SK-MEL-5 (cell line): ENCODE measurements at places on chromosomes 12 and 14. TPM values are rescaled to one million over a fixed set of nuclear protein-coding genes. Genes with fewer than 3 reads are reported as not detected.
A peak's percentile ranks its signal among the peaks of the same experiment; 100 is the strongest.

- DNase-seq, result no peak
Observed at GRCh38 chr14:59150990-59151389, 37.5 kb upstream of the DAAM1 start.

- DNase-seq, result no peak
Observed at GRCh38 chr12:16163901-16164300, 113.6 kb downstream of the SLC15A5 start.

DNA sequence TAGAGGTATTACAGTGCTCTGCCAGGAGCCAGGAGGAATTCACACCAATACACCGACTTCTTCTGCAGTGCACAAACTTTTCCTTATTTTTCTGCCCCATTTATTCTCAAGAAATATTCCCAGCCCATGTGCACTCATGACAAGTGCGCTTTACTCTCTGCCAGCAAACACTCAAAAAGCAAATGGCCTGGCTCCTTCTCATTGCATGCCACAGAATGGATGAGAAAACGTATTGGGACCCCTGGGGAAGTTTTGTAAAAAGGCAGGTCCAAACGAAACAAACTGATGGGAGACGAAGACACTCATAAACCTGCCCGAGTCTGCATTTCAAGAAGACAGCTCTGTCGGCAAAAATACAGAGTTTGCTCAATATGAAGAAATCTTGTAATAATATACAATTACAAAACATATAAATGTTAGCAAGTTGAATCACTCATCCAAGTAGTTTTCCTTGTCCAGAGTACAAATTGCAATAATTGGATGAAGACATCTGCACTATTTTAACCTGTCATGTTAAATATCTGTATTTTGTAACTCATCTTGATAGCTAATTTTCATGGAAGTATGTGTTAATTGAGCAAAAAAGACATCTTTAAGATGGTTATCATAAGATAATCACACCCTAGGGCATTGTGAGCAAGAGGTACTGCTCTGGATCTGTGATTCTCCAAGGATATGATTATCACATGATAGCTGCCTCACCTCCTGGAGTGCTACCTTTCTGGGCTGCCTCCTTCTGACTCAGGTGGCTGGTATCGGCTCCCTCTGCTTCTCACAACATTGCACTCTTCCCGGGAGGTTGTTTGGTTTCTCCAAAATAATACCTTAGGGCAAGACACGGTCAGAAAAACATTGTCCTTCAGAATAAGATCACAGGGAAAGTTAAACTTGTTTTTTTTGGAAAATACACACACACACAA is 260.8 kb upstream of the G2E3 start:
- no peak for DNase-seq

DNA sequence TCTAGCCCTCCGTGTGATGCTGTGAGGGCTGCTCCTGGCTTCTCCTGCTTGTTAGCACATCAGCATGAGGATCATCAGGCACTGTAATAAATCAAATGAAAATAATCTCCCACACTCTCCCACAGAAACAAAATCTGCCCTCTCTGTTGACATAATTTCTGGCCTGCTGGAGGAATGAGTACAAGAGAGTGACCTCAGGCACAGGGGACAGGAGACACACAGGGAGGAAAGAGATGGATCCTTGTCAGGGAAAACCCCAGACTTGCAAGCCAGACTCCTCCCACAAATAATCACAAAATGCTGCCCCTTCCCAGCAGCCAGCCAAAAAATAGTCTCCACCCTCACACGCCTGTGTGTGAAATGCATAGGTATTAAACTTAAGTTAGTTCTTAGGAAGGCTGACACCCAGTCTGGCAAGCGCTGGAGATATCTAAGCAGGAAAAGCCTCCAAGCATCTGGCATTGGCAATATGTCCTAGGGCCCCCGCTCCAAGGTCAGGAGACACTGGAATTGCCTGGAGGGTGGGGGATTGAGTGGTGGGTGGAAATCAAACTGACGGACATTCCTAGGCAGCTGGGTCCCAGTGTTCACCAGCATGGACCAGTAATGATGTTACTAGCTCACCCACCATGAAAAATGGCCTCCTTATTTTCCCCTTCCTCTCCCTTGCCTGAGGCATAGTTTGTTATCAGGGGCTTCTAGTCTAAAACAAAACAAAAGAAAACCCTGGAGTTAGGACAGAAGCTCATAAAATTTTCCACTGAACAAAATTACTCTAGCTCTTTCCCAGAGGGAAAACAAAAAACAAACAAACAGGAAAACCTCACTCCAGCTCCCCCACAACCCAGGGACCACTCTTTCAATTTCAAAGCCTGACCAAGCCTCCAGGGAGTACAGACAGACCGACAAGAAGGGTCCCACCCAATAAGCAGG is 22.0 kb downstream of the SMUG1 start:
- no peak for DNase-seq

GRCh38 chr12:108784270-108784669 is 53.0 kb upstream of the CORO1C start:
- DNase-seq, result no peak

GRCh38 chr14:102999227-102999895 is 58.0 kb downstream of the CDC42BPB start:
- DNase-seq, result no peak

- DNase-seq, result no peak
Observed at GRCh38 chr14:102805371-102805891, 28.2 kb downstream of the TRAF3 start.

DNA sequence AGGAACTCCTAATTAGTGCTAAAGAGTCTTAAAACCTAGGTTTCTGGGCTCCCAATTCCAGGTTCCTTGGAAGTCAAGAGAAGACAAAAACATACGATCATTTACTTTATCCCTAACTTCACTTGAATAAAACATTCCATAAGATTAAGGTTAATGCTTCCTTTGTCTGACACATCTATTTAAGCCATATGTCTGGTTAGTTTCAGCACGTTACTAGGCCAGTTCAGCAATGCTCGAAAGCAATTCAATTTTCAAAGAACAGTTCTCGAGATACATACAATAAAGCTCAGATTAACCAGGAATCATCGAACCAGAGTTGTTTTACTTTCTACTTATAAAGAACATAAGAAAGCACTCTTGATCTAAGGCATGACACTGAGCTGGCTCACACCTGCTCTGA is 68.0 kb upstream of the POC1B start:
- no peak for DNase-seq

DNA sequence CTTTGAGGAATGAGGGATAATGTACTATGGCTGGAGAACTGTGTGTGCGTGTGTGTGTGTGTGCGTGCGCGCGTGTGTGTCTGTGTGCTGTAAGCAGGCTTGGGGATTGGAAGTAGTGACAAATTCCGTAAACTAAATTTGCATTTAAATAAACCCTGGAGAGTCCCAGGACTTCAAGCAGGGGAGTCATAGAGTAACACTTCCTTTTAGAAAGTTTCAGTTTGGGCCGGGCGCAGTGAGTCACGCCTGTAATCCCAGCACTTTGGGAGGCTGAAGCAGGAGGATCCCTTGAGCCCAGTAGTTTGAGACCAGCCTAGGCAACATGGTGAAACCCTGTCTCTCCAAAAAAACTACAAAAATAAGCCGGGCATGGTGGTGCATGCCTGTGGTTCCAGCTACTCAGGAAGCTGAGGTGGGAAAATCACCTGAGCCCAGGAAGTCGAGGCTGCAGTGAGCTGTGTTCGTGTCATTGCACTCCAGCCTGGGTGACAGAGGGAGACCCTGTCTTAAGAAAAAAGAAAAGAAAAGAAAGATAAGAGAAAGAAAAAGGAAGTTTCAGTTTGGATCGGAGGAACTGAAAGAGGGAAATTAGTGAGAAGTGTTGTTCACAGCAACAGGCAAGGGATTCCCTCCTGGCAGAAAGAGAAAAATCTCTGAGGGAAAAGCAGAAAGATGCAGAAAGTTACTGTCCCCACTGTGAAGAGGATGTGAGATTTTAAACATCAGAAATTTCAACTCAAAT is 222.7 kb upstream of the SOX5 start:
- DNase-seq, result no peak

DNA sequence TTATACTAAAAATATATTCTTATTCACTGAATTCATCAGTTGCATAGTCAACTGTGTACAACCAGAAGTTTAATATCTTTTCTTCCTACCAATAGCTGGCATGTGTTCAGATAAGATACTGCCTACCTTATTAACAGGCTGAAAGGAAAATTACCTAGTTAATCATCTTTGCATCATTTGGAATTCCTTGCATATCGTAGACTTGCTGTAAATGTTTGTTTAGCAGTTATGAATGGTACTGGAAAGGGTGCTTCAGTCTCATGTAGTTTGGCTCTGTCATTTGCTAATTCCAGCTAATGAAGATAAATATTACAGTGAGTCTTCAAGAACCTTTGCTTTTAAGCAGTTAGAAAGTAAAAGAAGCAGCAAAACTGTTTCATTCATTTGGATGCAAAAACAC is 84.4 kb downstream of the PPHLN1 start:
- no peak for DNase-seq

GRCh38 chr12:13311551-13311950 is 115.0 kb downstream of the EMP1 start:
- no peak for DNase-seq

DNA sequence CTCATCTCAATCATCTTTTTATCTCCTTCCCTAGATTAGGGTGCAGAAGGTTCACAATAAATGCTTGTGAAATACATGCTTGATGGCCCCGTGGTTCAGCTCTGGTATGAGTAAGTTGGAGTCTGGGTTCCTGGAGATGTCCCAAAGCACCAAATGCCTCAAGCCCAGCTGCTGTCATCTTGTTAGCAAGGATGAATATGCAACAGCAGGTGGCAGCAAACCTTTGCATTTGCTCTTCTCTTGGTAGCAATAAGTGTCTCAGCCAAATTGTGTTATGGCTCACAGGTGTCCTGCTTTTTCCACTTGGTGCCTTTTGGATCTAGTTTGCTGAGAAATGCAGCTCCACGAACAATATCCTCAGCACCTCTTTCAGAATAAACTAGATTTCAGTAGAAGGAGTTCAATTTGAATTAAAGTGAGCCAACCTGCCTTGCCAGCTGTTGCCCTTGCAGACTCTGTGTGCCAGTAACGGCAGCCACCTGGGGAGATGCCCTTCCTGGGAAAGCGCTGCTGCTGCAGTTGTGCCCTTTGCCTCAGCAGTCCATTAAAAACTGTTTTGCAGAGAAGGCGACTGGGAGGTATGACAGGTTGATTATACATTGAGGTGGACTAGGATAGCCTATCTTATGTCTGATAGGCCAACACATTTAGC is 417.3 kb downstream of the SNAPC1 start:
- peak; percentile 80 for DNase-seq

GRCh38 chr12:94561943-94562411 is 88.4 kb downstream of the TMCC3 start:
- DNase-seq, result no peak

GRCh38 chr14:79295385-79295784 is 915.9 kb downstream of the DIO2 start:
- no peak for DNase-seq

- DNase-seq, result no peak
Observed at GRCh38 chr14:56554301-56554700, 25.3 kb upstream of the TMEM260 start.

DNA sequence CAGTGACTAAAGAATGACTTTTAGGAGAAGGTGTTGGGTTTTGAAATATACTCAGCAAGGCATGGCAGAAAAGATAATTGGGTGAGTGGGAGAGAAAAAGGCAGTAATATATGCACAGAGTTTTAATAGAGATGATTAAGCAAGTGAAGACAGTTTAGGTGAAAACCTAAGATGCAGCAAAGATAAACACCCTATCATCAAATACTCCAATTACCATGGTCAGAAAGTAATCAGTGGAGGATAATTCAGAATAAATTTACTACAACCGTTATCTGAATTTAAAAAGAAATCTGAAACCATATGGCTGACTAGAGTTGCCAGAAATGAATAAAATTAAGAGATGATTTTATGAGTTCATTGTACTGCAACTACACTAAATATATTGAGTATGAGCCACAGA is 26.8 kb downstream of the NAA30 start:
- no peak for DNase-seq

DNA sequence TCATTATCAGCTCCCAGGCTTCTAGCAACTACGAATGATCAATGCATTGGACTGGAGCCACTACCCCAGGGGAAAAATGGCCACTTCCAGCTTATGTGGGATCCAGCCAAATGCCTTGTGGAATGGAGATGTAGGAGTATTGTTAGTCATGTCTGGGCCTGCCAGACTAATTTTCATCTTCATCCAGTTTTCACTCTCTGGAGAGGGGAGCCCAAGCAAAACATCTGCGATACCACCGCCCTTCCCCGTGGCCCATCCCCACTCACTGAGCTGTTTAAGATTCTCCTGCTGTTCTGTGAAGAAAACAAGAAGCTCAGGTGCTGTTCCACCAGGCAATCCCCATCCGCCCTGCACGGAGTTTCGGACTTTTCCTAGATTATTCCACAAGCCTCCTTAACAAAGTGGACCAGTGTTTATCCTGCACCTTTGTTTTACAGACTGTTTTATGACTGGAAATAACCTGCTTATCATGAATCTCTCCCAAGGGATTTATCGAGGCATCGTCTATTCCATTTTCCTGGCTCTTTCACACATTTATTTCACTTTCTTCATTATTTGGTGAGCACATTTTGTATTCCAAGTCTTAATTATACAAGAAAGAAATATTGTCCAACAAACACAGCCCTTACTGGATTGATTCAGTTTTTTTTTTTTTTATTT is 35.5 kb upstream of the MAX start:
- DNase-seq, result no peak

GRCh38 chr14:20434701-20435581 is 1.0 kb downstream of the KLHL33 start:
- DNase-seq, result no peak

DNA sequence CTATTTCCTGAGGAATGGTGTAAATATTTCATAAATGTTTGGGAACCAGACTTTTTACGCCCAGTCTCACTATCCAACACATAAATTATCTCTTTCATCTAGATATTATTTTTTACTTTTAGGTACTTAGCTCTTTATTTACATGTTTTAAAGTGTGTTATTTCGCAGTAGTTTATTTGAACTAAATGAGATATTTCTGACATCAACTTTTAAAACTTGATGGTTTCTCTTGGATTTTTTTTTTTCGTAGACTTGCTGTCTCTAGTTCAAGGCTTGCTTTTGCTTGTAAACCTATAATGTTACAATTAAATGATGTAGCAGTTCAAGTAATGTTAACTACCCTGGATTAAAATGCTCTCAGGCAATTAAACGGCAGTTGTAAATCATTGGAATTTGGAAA is 241.7 kb upstream of the PDE3A start:
- no peak for DNase-seq

GRCh38 chr12:77645966-77646598 is 184.6 kb upstream of the NAV3 start:
- no peak for DNase-seq

GRCh38 chr14:60632257-60632656 is 17.0 kb downstream of the SIX1 start:
- no peak for DNase-seq

- no peak for DNase-seq
Observed at GRCh38 chr12:44076871-44077270, 241.0 kb downstream of the TMEM117 start.

- DNase-seq, result no peak
Observed at GRCh38 chr12:56338308-56339157, at the start of gene IL23A. Gene IL23A, plus strand, starts transcription at chr12:56338884. Its CDS starts 161 bp downstream, at chr12:56339045.

RPGRIP1 gene
- 0.08 and 0.21 TPM in 2 replicates for total RNA-seq

NPFF gene
- not detected in 2 replicates for total RNA-seq

ERP27 gene
- total RNA-seq, result 0.61 and 0.74 TPM in 2 replicates

MMP14 gene
- total RNA-seq, result 138 and 143 TPM in 2 replicates

HOXC12 gene
- total RNA-seq, result not detected in 2 replicates

SLC7A7 gene
- total RNA-seq, result 0.82 and 1.5 TPM in 2 replicates

CLEC9A gene
- total RNA-seq, result not detected in 2 replicates

CARMIL3 gene
- 0.29 and 0.66 TPM in 2 replicates for total RNA-seq

GALNT9 gene
- total RNA-seq, result not detected in 2 replicates

PEBP1 gene
- 512 and 576 TPM in 2 replicates for total RNA-seq

STON2 gene
- total RNA-seq, result 14.8 and 16.3 TPM in 2 replicates

OVCH1 gene
- not detected in 2 replicates for total RNA-seq

SRRM4 gene
- total RNA-seq, result not detected in 2 replicates

GCH1 gene
- 2.7 and 3.9 TPM in 2 replicates for total RNA-seq

CCDC196 gene
- not detected in 2 replicates for total RNA-seq

IFI27 gene
- total RNA-seq, result not detected in 2 replicates

CIROP gene
- total RNA-seq, result not detected in 2 replicates
